ENCODE measurements at places on chromosomes 11 and 22. TPM values are rescaled to one million over a fixed set of nuclear protein-coding genes. Genes with fewer than 3 reads are reported as not detected.

ARHGAP20 gene
- polyA plus RNA-seq = 1.1 TPM

OR52A1 gene
- not detected for polyA plus RNA-seq

RASSF10 gene
- 0.38 TPM for polyA plus RNA-seq

- no peak for DNase-seq
Measured at GRCh38 chr11:64121663-64122410, 44.1 kb downstream of the MACROD1 start.

GNAZ gene
- 7.2 TPM for polyA plus RNA-seq

DNA sequence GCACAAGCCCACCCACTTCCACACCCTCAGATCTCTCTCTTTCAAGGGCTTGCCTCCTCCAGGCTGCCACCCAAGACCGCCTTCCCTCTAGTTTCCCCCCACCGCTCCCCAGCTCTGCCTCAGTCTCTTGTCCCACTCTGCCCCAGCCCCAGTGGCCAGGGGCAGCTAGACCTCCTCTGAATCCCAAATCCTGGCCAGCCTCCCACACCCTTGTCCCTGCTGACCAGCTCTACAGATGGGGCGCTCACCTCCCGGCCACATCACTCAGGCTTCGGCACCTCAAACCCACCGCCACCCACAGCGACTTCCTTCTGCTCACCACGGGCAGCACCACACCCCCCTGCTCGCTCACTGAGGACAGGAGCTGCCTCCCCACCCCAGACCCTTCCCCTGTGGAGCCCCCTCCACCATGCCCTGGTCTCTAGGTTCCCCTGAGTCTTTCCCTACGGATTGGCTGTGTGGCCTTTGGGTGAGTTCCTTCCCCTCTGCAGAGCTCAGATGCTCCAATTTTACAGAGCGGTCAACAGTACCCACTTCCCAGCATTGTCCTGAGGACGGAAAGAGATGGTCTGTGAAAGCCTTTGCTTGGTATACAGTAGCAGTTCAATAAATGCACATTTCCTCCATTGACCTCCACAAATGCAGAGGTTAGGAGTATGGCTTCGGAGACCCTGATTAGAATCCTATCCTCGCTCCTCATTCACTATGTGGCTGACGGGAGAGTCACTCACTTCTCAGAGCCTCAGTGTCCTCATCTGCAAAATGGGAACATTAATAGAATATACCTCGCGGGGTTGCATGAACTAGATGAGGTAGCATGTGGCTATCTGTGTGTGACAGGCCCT lies 11.5 kb upstream of the SPI1 start:
- DNase-seq = no peak

DNA sequence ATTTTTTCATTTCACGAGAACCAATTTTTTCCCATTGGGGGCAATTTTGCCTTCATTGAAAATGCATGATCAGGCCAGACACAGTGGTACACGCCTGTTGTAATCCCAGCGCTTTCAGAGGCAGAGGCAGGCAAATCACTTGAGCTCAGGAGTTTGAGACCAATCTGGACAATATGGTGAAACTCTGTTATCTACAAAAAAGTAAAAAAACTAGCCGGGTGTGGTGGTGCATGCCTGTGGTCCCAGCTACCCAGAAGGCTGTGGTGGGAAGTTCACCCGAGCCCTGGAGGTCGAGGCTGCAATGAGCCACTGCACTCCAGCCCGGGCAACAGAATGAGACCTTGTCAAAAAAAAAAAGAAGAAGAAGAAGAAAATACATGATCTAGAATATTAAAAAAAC lies 19.2 kb upstream of the UPK3A start:
- DNase-seq = no peak

GRCh38 chr11:1777737-1778136 lies 14.0 kb upstream of the CTSD start:
- DNase-seq = no peak

DNA sequence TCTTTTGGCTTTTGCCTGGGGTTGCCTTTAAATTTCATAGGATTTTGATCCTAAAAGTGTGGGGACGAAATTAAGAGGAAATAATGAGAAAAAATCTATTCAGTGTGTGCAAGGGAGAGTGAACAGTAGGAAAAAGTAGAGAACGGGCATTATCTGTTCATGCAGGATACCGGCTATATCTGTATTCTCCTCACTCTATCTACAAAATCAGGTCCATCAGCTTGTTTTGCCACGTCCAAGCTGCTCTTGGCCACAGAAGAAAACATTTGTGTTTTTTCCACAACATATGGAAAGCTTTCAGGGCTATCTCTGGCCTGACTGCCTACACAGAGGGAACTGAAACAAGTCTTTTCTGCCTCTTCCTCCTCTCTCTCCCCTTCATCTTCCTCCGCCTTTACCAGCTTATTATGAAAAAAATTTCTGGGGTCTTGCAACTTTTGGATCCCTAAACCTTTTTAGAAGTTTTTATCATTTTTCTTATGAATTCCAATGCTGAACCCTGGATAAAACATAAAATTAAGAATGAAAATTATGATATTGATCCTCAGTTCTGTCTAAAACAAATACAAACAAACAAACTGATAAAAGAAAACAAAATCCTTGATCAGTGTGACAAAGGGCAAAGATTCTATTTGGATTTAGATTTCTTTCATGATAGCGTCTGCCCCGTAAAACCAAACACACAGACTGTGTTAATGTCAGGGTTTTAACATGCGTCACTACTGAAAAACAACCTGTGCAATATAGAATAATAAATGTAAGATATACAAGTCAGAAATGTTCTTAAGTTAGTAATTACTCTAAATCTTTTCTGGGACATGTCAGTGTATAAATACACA lies 219.7 kb downstream of the CNTN5 start:
- DNase-seq = no peak

MPPED1 gene
- polyA plus RNA-seq = 1.3 TPM

GRCh38 chr11:129766898-129767604 lies 48.6 kb upstream of the TMEM45B start:
- no peak for DNase-seq

GRCh38 chr22:21612858-21613257 lies 17.0 kb downstream of the YDJC start:
- DNase-seq = no peak

GRCh38 chr11:114163830-114164401 lies 104.4 kb downstream of the ZBTB16 start:
- DNase-seq = no peak

GRCh38 chr11:35038211-35038928 lies 100.6 kb upstream of the CD44 start:
- no peak for DNase-seq

BIK gene
- polyA plus RNA-seq = not detected

DKK3 gene
- polyA plus RNA-seq = 43.5 TPM

ANO5 gene
- polyA plus RNA-seq = 2.4 TPM

Measured in ovary (tissue), 10 donors.